ENCODE measurements at places on chromosomes 6 and 20.

DNA sequence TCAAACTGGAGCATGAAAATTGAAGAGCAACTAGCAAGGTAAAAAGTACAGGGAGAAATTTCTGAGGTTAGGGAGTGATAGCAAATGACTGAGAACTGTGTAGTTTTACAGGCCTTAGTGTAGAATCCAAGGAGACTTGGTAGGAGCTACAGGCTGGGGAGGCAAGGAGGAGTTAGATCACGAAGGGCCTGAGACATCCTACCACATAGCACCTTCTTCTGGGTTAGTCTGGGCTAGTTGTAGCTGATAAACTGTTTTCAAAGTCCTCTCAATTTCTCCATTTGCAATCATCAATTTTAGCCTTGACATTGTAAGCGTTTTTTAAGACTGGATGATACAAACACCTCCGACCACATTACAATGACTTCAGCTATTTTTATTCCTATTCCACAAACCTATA is 209.7 kb downstream of the TMEM200A start:
- no peak for DNase-seq

- DNase-seq = no peak
These were observed 156.8 kb upstream of the RIN2 start for GRCh38 chr20:19601126-19601810.

- peak; percentile 93 for DNase-seq
These were observed at the start of gene CSNK2B for GRCh38 chr6:31665501-31666336. CSNK2B (plus strand) TSS chr6:31666080; CDS start chr6:31666832, 752 bp downstream.

GRCh38 chr20:21136015-21136732 is 10.3 kb downstream of the KIZ start:
- no peak for DNase-seq

DNA sequence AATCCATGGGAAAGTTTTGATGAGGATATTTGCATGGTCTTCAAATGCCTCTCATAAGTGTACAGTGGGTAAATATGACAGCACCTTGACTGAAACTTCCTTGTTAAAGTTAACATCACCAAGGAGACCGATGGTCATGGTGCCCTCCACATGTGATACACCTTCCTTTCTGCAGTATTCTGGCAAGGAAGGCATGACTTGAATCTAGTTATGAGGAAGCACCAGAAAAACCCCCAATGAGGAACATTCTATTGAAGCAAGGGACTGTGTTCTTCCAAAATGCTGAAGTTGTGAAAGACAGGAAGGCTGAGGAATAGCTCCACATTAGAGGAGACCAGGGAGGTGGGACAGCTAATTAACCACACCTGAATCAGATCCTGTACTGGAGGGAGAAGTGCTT is 118.3 kb downstream of the SLC24A3 start:
- no peak for DNase-seq

DNA sequence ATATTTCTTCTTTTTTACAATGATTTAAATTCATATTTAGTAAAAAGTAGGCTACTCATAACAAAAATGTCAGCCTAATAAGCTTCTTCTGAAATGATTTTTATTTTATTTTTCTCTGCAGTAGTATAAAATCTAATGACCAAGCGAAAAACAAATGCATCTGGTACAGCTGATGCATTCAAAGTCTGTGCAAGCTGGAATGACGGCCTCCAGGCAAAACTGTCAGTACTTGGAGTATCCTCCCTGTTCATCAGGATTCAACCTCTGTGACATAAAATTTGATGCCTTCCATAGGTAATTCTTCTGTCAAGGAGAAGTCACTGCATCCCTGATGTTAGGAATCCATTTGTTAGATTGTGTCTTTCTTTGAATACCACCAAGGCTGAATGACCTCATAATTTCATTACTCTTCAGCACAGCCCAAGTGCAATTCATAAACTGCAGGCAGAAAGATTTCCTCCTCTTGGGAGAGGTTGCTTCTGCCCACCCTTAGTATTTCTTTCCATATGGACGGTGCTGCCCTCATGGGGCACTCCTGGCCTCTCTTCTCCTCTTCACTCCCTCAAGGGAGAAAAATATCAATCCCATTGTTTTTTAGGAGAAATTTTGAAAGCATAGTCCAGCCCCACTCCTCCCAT is 146.4 kb upstream of the STXBP5 start:
- no peak for DNase-seq

- no peak for DNase-seq
These were observed 19.8 kb downstream of the CYP21A2 start for GRCh38 chr6:32057966-32058365.

GRCh38 chr20:60477958-60478357 is 519.7 kb downstream of the CDH26 start:
- no peak for DNase-seq

DNA sequence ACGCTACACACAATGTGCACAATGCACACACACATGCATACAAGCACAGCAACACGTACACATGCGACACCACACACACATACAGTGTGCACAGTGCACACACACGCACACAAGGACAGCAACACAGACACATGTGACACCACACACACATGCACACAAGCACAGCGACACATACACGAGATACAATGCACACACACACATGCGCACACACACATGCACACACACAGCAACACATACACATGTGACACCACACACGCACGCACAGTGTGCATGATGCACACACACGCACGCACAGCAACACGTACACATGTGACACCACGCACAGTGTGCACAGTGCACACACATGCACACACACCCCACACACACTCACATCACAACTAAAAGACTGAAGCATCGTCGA is 327.3 kb downstream of the THBS2 start:
- DNase-seq = no peak

DNA sequence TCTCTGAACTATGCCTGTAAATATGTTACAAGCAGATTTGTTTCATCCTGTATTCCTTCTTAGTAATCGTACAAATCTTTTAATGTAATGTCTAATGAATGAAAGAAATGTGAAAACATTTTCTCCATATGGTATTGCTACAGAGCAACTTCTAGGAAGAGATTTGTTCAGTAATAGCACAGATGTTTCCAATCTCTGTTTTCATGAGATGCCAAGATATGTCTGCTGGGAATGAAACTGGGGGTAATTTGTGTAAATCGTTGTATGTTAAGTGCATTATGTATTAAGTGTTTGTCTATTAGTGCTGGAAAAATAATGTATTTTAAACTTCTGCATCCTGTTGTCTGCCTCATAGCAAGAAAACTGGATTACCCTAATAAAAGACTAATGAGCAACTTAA is 722.2 kb upstream of the EYS start:
- no peak for DNase-seq

GRCh38 chr20:57500235-57500634 is 24.7 kb downstream of the CTCFL start:
- no peak for DNase-seq

DNA sequence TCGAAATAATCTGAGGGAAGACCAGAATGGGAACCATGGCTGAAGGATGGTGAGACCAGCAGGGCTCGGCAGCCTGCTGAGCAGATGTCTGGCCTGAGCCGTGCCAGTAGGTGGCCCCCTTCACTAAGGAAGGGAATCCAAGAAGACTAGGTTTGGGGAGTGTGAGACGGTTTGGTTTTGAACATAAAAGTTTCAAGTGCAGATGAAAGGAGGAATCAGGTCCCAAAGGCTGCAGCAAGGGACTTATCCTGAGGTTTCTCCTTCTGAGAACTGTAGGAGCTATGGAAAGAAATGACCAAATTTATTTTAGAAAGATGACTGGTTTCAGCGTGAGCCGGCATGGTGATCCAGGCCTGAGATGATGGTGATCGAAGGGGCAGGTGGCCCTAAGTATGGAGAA is 4.6 kb upstream of the OSER1 start:
- DNase-seq = peak; percentile 35

DNA sequence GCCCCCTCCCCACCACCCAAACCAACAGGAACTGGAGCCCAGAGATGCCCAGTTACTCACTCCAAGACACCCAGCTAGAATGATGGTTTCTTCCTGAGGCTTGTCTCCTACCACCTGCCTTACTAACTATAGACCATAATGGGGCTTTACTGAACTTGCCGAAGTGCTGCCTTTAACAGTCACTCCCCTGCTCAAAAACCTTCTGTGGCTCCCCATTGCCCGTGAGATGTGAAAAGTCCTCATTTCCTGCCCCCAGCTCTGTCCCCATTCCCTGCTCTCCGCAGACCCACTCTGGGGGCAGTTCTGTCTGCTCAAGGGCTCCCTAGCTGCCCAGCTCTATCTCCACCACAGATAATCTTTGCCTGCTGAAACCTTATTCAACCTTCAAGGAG is 4.9 kb downstream of the SIGLEC1 start:
- no peak for DNase-seq

- no peak for DNase-seq
These were observed 48.4 kb upstream of the CDYL start for GRCh38 chr6:4727671-4728435.

- no peak for DNase-seq
These were observed 29.1 kb downstream of the SLC13A3 start for GRCh38 chr20:46622165-46622564.

- no peak for DNase-seq
These were observed 4.2 kb downstream of the KCNK17 start for GRCh38 chr6:39309942-39310531.

All from stimulated activated CD8-positive, alpha-beta memory T cell treated with anti-CD3 and anti-CD28 coated beads, Interleukin-4, amount 100 ng/mL, for 1 hour (primary cell).